T-helper 17 cell (primary cell): ENCODE measurements at places on chromosomes 12 and 14. TPM values are rescaled to one million over a fixed set of nuclear protein-coding genes. Genes with fewer than 3 reads are reported as not detected.
A peak's percentile ranks its signal among the peaks of the same experiment; 100 is the strongest.

Gene FBLN5
- 3.7 TPM for total RNA-seq

Gene TMEM233
- total RNA-seq: not detected

Gene KLRC4
- not detected for total RNA-seq

Gene OR6C2
- not detected for total RNA-seq

Gene PRPH
- total RNA-seq: not detected

Gene ELK3
- 71.2 TPM for total RNA-seq

Gene MYBPC1
- not detected for total RNA-seq

Gene KLRK1
- total RNA-seq: 0.78 TPM

Gene EFS
- total RNA-seq: not detected

Gene GRIP1
- total RNA-seq: 3.7 TPM

Gene CHST11
- 78.3 TPM for total RNA-seq

- no peak overlapping the region for H3K27ac ChIP-seq
- H3K27me3 ChIP-seq: peaks cover 31% of the 10 kb centered on the region
- H3K4me3 ChIP-seq: no peak overlapping the region
- DNase-seq: no peak
Measured at GRCh38 chr14:81388336-81388735, 11.8 kb downstream of the STON2 start.

DNA sequence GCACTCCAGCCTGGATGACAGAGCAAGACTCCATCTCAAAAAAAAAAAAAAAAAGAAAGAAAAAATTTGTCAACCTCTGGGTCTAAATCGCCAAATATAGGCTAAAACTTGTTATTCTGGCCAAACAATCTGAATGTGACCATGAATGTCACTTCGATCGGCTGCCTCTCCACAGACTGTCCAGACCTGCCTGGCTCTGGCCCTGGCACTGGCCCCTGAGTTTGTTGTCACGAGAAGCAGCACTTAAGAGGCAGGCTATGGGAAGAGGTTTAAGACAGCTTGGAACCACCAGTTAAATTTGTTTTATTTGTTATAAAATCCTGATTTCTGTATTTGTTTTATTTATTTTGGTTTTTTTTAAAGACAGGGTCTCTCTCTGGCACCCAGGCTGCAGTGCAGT is 14.5 kb downstream of the WSB2 start:
- no peaks in the 10 kb centered on the region for H3K27me3 ChIP-seq
- peaks cover 6% of the 10 kb centered on the region for H3K36me3 ChIP-seq

DNA sequence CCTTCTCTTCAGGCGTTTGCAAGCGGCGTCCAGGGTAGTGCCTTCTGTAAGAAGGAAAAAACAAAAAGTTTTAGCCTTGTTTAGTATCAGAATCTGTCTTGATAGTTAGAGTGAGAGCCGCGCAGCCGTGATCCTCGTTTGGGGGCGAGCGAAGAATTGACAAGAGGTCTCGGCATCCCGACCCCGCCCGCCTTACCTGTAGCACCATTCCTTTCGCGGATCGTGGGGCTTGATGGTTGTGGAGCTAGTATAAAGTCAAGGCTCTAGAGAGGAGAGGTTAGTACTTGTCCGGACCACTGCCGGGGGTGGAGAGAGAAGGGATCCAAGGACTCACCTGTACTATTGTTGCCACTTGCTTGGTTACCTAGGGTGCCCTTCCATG is 494 bp downstream of the TMTC3 start:
- H3K4me1 ChIP-seq: peaks cover 35% of the 10 kb centered on the region
- peaks cover 15% of the 10 kb centered on the region for H3K36me3 ChIP-seq
- H3K4me3 ChIP-seq: peak overlapping the region; percentile 97
- peak; percentile 15 for DNase-seq
- H3K27ac ChIP-seq: peak overlapping the region; percentile 96

GRCh38 chr12:31658471-31659086 is 909 bp upstream of the ETFBKMT start:
- H3K4me3 ChIP-seq: peak overlapping the region; percentile 92
- peaks cover 3% of the 10 kb centered on the region for H3K4me1 ChIP-seq
- peak overlapping the region; percentile 95 for H3K27ac ChIP-seq
- no peaks in the 10 kb centered on the region for H3K36me3 ChIP-seq
- no peak for DNase-seq
- H3K27me3 ChIP-seq: no peaks in the 10 kb centered on the region

DNA sequence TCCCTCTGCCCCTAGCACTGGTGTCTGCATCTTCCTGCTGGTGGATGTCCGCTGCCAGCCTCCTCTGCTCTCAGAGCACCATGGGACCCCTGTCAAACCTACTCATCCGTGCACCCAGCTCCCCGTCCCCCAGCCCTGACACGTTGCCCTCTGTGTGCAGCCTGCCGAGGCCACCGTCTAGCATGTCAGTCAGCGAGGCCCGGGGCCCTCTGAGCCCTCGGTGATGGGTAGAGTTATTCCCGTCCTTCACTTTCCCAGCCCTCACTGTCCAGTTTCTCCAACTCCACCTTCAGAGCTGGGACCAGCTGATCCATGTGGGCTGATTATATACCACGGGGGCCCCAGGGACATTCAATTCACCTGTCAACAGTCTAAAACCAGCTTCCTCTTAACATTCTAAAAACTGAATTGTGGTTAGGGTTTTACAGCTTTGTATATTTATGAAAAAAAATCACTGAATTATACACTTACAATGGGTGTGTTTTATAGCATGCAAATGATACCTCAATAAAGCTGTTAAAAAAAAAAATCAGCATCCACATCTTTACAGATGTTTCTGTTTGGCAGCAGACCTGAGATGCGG is 61.3 kb downstream of the CCDC88C start:
- H3K4me1 ChIP-seq: peaks cover 70% of the 10 kb centered on the region
- H3K36me3 ChIP-seq: peaks cover 5% of the 10 kb centered on the region
- no peaks in the 10 kb centered on the region for H3K27me3 ChIP-seq
- peak overlapping the region; percentile 99 for H3K27ac ChIP-seq
- H3K4me3 ChIP-seq: peak overlapping the region; percentile 83

- no peaks in the 10 kb centered on the region for H3K27me3 ChIP-seq
- peaks cover 24% of the 10 kb centered on the region for H3K4me1 ChIP-seq
- peaks cover 6% of the 10 kb centered on the region for H3K36me3 ChIP-seq
- peak overlapping the region; percentile 94 for H3K27ac ChIP-seq
- H3K4me3 ChIP-seq: no peak overlapping the region
Measured at GRCh38 chr14:99425272-99425681, 55.4 kb downstream of the SETD3 start.

DNA sequence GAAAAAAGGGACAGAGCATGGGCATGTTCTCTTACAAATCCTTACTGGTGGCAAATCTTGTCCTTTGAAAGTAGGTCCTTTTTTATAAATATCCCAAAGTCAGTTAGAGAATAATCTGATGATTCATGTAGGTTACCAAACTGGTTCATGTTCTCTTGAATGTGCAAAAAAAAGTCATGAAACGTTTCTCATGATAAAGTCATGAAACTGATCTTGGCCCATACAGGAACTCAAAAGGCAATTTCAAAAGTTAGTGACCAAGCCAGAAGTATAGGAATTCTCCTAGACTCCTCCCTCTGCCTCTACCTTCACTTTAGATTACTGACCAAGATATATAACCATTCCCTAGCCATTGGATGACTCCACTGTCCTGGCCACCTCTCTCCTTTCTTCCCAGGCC is 27.3 kb upstream of the SPTSSA start:
- no peaks in the 10 kb centered on the region for H3K4me1 ChIP-seq
- peaks cover 3% of the 10 kb centered on the region for H3K36me3 ChIP-seq
- H3K27me3 ChIP-seq: peaks cover 7% of the 10 kb centered on the region
- no peak for DNase-seq
- no peak overlapping the region for H3K27ac ChIP-seq

DNA sequence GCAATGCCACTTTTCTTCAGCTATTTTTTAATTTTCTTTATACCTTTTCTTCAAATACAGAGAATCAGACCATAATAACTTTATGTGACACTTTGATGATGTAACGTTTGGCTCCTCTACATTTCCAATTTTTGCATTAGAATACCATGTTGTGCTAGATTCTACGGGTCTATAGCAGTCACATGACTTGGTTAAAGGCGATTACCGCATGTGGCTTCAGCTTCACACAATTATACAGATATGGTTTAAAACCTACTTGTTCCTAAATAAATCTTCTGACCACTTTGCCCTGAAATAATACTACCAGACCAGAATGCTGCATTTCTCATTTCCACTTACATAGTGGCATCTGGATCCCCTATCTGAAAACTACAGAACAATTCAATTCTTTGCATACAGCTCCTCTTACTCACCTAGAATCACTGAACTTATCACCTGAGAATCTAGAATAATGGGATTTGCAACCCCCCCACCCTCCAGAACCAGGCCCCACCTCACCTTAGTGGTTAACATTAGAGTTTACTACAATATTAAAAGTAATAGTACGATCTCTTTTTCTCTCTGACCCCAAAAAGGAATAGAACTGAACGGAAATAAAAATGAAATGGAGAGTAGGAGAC is 1.3 kb downstream of the MAX start:
- H3K27ac ChIP-seq: peak overlapping the region; percentile 74
- peaks cover 6% of the 10 kb centered on the region for H3K27me3 ChIP-seq
- DNase-seq: no peak
- H3K4me3 ChIP-seq: peak overlapping the region; percentile 88

- H3K4me3 ChIP-seq: peak overlapping the region; percentile 19
- H3K27me3 ChIP-seq: peaks cover 3% of the 10 kb centered on the region
- peaks cover 4% of the 10 kb centered on the region for H3K36me3 ChIP-seq
- no peak for DNase-seq
Measured at GRCh38 chr12:10701131-10701681, 21.9 kb downstream of the YBX3 start.

GRCh38 chr12:130128790-130129735 is 33.2 kb upstream of the FZD10 start:
- no peak overlapping the region for H3K27ac ChIP-seq
- H3K4me1 ChIP-seq: no peaks in the 10 kb centered on the region
- DNase-seq: no peak
- no peak overlapping the region for H3K4me3 ChIP-seq
- H3K36me3 ChIP-seq: no peaks in the 10 kb centered on the region
- no peaks in the 10 kb centered on the region for H3K27me3 ChIP-seq

GRCh38 chr12:92432724-92433441 is 269.9 kb upstream of the PLEKHG7 start:
- H3K27ac ChIP-seq: no peak overlapping the region
- H3K36me3 ChIP-seq: no peaks in the 10 kb centered on the region
- H3K4me1 ChIP-seq: peaks cover 7% of the 10 kb centered on the region
- H3K4me3 ChIP-seq: no peak overlapping the region
